ENCODE measurements at places on chromosomes 13 and 19. TPM values are rescaled to one million over a fixed set of nuclear protein-coding genes. Genes with fewer than 3 reads are reported as not detected.

C19orf73 gene
- 0.47 TPM for total RNA-seq

- no peak for DNase-seq
Observed at GRCh38 chr13:39542361-39542760, 60.6 kb downstream of the LHFPL6 start.

- no peak for DNase-seq
Observed at GRCh38 chr13:22271903-22272302, 601.0 kb downstream of the FGF9 start.

DNA sequence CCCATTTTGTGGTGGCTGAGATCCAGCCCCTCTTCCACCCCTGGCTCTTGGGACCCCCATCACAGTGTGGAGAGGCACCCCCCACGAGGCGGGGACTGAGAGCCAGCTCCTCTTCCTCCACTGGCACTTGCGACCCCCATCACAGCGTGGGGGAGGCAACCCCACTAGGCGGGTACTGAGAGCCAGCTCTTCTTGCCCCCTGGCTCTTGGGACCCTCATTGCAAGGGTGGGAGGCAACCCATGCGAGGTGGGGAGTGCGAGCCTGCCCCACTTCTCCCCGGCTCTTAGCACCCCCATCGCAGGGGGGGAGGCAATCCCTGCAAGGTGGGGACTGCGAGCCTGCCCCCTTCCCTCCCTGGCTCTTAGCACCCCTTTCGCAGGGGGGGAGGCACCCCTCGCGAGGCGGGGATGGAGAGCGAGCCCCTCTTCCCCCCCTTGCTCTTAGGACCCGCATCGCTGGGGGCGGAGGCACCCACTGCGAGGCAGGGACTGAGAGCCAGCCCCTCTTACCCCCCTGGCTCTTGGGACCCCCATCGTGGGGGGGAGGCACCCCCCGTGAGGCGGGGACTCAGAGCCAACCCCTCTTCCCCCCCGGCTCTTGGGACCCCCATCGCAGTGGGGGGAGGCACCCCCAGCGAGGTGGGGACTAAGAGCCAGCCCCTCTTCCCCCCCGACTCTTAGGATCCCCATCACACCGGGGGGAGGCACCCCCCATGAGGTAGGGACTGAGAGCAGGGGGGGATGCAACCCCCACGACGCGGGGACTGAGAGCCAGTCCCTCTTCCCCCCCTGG, 364.6 kb upstream of the SPRY2 start:
- DNase-seq = no peak

- DNase-seq = no peak
Observed at GRCh38 chr19:55457683-55458457, 3.6 kb downstream of the ISOC2 start.

Measured in occipital lobe (tissue), 3 donors.